ENCODE measurements at places on chromosomes 2 and 18.

DNA sequence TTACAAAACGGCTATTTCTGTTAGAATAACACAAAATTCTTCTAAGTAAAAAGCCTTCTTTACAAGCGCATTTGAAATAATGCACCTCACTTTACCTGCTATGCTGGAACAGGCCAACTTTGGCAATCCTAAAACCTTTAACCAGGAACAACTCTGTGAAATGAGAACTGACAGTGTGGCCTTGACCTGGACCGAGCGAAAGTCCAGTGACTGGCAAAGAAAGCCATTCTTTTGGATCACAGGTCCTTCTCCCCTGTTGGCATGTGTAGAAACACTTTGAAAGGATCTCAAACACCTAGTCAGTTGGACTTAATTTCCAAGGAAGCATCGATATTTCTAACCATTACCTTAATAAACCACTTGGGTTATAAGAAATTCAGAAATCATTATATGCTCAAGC is 21.2 kb downstream of the MAPRE2 start:
- no peak for DNase-seq

GRCh38 chr2:199307461-199307860 is 150.3 kb downstream of the SATB2 start:
- DNase-seq, result no peak

- peak; percentile 21 for DNase-seq
These were observed 46.1 kb downstream of the SRD5A2 start for GRCh38 chr2:31534636-31535035.

GRCh38 chr18:77970814-77971213 is 721.2 kb downstream of the GALR1 start:
- no peak for DNase-seq

- no peak for DNase-seq
These were observed 2.2 kb upstream of the EHD3 start for GRCh38 chr2:31231571-31232302.

All from foreskin fibroblast (primary cell).